ENCODE measurements at places on chromosomes 1 and 21.

- DNase-seq: no peak
Observed at GRCh38 chr1:226624526-226624925, 76.0 kb downstream of the STUM start.

- DNase-seq: no peak
Observed at GRCh38 chr1:161737625-161738024, 12.0 kb upstream of the DUSP12 start.

- DNase-seq: no peak
Observed at GRCh38 chr1:62608905-62609304, 11.6 kb downstream of the ANGPTL3 start.

DNA sequence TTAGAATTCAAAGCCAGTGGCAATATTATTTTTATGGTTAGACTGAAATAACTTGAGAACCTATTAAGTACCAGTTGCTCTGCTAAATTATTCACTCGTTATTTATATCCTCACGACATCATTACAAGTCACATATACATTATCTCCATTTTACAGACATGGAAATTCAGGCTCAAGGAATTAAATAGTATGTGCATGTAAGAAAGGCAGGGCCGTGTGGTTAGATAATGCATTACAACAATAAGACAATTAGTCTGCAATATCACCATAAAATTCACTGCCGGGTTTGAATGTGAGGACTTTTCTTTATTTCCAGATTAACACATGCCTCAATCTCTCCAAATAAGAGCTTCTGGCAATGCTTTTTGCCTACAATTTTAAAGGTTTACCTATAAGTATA lies 523.4 kb downstream of the PTBP2 start:
- DNase-seq: no peak

DNA sequence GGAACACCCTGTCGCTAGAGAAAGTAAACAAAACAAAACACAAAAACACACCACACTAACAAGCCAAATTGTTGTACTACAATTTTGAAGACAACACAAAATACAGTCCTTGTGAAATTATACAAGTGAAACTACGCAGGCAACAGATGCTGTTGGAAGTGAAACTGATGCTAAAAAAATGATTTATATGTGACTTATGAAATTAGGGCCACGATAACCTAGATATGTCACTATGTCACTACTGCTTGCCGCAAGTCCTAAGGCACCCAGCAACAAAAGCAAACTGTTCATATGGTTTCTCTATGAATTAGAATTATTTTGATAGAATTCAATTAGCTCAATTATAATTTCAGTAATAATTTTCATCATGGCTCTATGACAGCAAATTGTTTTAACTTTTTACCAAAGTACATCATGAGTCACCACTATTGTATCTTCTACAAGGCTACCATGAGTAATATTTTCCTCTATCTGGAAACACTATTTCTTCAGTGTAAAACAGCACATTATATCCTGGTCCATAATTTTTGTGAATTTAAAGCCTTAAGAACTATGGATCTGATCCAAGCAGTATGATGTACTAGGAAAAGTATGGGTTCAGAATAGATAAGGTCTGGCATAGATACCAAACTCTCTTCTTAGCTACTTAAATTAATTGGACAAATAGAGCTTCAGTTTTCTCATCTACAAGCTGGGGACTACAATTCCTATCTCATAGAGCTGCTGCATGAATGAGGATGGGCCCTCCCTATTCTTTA lies 216.3 kb downstream of the COL11A1 start:
- DNase-seq: no peak

DNA sequence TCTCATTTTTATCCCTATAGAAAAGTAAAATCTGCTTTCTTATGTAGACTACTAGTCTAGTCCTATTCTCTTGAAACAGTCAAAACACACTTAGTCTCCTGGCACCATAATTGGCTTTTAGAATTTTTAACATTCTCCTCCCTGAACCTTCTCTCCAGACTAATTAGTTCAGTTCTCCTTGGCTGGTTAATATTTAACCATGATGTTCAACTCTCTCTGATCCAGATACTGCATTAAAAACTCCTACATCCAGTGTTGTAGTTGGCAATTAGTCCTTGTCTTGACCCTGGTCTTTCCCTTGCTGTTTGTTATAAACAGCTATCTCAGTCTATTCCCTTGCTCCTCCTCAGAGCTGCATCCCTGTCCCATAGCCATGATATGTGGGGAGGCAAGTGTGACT lies 422.9 kb upstream of the BEND5 start:
- no peak for DNase-seq

- DNase-seq: no peak
Observed at GRCh38 chr1:22327411-22327810, 124.2 kb upstream of the ZBTB40 start.

- DNase-seq: no peak
Observed at GRCh38 chr1:229190057-229190575, 80.8 kb upstream of the RAB4A start.

- no peak for DNase-seq
Observed at GRCh38 chr21:23695443-23695842, 1911.8 kb downstream of the MRPL39 start.

GRCh38 chr1:23574265-23574754 lies 15.0 kb upstream of the ID3 start:
- DNase-seq: no peak

GRCh38 chr1:86865973-86866637 lies 47.8 kb downstream of the SELENOF start:
- no peak for DNase-seq

- DNase-seq: no peak
Observed at GRCh38 chr1:39662861-39663260, 9.0 kb downstream of the NT5C1A start.

GRCh38 chr1:36390411-36390810 lies 4.7 kb upstream of the STK40 start:
- no peak for DNase-seq

GRCh38 chr1:96364576-96364975 lies 357.0 kb upstream of the PTBP2 start:
- no peak for DNase-seq

DNA sequence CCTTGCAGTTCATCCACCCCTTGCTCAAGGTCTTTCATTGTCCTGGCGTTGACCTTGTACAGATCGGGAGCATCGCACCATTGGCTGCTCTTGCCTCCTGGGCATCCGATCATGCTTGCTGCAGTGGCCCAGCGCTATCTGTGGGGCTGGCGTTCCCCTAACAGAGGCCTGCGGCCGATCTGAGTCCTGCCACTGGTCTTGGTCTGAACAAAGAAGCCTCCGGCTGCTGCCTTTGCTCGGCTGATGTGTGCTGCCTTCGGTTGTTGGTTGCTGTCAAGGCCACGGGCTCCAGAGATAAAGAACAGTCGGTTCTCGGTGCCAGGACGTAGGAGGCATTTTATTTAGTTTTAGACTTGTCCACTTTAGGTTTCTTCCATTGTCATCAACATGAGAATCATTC lies 39.0 kb downstream of the PCNT start:
- no peak for DNase-seq

DNA sequence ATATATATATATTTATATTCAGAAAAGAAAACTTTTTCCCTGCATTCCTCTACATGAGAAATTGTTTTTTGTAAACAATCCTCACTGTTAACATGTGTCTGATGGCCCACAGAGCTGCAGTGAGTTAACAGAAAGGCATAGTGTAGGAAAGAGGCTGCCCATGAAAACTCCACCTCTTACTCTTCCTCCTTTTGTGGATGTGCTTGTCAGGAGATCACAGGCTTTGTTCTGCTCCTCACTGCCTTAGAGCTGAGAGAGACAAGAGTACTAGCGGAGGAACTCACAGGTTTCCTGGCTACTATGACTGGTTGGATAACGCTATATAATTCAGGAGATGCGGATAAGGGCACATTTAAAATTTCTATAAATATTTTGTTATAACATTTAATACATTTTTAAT lies 200.6 kb downstream of the BRINP3 start:
- DNase-seq: no peak

DNA sequence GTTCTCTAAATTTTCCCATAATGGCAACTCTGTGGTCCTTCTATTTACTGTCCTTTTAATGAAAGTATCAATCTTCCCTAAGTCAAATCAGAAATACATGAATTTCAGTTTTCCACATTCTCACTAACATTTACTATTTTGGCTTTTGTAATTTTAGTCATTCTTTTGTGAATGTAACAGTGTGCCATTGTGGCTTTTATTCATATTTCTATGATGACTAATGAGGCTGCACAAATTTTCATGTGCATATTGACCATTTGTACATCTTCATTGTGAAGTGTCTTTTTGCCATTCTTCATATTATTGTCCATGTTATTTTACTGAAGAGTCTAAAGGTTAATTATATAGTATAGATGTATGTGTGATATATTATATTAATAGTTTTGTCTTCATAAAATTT lies 431.0 kb upstream of the BRINP3 start:
- DNase-seq: no peak
